ENCODE measurements at places on chromosomes 2 and 18.
A peak's percentile ranks its signal among the peaks of the same experiment; 100 is the strongest.

GRCh38 chr18:52340406-52341102, 557 bp downstream of the DCC start:
- no peak for DNase-seq

GRCh38 chr2:84880645-84881521, at the start of gene TRABD2A:
Gene TRABD2A, minus strand, starts transcription at chr2:84881084. Its CDS starts 45 bp downstream, at chr2:84881039.
- DNase-seq, result no peak

DNA sequence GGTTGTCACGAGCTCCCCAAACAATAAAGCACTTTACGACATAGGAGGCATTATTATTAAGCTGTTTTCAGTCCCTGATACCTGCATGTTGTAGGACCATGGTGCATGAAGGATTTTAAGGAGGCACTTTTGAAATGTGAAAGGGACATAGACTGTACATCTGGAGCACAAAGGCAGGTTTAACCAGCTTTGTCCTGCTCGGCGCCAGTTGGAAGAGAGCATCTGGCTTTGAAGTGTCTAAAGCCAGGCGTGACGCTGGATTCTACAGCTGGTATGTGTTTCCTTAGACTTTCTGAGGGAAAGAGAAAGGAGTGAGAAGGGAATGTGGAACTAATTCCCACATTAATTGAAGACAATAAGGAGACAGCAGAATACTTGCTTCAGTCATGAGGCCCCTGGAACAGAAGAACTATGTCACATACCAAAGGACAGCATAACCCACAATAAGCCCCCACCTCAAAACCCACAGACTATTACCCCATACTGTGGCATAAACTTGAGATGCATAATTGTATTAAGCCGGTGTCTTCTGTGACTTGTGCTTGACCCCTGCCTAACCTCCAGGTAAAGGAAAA, 381.0 kb upstream of the MEX3C start:
- no peak for DNase-seq

- DNase-seq, result no peak
These were observed 41.9 kb downstream of the HDHD2 start for GRCh38 chr18:47108373-47108772.

GRCh38 chr2:69744456-69744855, 2.5 kb downstream of the ANXA4 start:
- DNase-seq, result no peak

DNA sequence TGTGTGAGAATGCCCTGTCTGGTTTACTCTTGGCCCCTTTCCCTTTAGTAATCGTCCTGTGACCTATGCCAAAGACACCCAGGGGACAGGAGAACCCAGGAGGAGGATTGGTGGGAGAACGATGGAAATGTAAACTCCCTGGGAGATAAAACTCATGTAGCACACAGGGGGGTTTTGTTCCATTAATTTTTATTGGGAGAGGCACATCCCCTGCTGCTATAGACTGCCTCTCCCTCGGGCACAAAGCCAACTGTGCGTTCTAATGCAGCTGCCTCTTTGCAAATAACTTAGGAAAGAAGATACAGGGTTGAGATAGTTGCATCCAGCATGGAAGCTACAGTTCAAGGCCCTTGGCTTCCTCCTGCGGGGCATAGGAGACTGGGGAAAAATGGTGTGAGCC, 489.6 kb downstream of the SLC4A3 start:
- DNase-seq, result no peak

GRCh38 chr2:32514946-32515345, 112.9 kb upstream of the TTC27 start:
- DNase-seq, result no peak

DNA sequence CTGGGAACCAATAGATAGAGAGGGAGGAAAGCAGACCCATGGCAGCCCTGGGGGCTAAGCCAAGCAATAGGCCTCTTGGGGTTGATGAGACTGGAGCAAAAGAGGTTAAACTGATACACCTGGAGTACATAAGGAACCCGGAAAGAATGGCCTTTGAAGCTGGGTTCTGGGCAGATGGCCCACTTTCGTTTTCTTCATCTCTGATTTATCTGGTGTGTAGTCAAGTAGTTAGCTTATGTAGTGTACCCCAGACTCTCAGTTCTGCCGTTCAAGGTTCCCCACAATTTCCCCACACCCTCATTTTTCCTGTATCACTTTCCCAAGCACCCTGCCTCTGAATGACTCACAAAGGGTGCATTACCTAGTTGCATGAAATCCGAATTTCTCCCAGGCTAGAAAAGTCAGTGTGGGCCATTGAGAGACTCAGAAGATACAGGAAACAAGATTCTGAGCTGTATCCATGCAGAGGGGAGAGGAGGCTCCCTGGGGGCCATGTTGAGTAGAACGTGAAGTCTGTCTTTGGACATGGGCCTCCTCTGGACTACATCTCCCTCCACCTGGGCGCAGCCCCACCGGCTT, 235.0 kb downstream of the LOXHD1 start:
- DNase-seq, result no peak

DNA sequence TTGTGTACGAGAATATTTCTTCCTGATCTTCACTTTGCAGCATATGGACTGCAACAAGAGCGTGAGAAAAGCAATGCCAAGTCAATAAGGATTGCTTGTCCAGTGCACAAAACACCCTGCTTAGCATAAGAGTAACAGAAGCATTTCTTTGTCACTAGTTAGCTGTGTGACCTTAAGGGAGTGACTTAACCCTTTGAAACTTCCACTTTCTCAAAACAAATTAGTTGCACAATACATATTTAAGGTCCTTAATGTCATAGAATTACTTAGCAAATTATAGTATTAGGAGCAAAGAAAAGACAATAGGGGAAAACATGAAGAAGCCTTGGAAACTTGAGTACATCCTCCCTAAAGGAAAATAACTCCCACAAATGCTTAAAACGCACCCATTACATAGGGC, 230.1 kb downstream of the RNF152 start:
- DNase-seq, result no peak

- no peak for DNase-seq
These were observed 326.9 kb downstream of the FSIP2 start for GRCh38 chr2:186065491-186065890.

DNA sequence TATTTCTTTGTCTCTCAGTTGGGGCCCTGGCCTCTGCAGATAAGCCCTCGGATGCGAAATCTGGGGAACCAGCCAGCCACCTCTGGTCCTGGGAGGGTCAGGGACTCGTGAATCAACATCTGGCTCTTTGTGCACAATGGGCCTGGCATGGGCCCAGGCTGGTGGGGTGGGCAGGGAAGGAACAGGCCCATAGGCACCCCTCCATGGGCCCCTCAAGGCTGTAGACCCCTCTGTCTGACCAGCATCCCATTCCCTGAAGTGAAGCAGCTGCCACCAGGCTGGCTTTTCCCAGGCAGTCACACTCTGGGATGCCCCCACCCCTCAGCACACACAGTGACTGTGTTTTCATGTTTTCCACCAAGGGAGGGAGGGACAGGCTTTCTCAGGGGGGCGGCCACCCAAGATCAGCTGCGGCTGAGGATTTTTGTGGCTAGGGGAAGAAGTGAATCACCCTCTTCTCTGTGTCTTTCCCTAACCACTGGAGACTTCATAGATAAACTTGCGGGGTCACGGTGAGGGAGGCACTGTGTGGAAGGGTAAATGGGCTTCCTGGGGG, 166.0 kb downstream of the AGAP1 start:
- peak; percentile 76 for DNase-seq

DNA sequence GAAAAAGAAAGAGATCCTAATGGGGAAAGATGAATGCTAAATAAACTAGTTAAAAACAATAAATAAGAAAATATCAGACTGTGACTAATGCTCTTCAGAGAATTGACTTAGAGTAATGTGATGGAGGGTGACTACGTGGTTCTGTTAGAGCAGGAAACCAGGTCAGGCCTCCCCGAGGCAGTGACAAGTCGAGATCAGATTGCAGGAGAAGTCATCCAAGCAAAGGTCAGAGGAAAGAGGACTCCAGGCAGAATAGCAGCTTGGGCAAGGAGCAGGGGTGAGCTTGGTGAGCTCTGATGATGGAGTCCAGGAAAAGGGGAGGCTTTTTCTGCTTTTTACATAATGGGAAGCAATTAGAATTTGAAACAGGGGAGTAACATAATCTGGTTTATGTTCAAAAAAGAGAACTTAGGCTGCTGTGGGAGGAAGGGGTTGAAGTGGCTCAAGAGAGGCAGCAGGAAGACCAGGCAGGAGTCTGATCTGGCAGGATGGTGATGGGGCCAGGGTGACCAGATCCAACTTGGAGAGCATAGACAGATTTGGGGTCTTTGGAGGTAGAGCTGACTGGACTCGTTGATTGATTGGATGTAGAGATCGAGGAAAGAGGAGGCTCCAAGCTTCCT, 27.3 kb upstream of the ITGB6 start:
- peak; percentile 37 for DNase-seq

DNA sequence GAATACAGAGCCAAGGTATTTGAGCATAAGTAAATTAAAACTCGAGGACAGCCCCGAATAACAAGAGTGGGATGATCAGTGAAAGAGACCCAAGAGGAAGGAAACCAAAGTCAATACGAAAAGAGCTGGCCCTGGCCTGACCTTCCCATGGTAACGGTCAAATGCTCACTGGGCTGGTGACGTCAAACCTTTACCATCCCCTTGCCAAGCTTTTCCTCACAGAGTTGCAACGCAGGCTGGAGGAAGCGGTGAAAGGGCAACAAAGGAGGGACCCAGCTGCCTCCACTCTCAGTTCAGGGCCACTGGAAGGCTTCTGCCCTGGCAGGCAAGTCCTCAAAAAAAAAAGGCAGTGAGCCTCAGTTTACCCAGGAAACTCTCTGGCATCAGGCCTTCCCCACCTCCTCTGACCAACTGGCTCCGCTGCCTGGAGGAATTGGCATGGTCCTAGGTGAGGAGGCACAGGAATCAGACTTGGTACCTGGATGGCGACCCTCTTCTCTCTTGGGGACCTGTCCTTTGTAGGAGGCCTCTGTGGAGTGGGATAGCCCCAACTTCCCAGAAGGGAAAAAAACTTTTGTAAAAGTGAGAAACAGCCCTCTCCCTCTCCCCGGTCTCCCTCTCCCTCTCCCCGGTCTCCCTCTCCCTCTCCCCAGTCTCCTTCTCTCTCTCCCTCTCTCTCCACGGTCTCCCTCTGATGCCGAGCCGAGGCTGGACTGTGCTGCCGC, 212.4 kb downstream of the ANAPC1 start:
- DNase-seq, result peak; percentile 57

DNA sequence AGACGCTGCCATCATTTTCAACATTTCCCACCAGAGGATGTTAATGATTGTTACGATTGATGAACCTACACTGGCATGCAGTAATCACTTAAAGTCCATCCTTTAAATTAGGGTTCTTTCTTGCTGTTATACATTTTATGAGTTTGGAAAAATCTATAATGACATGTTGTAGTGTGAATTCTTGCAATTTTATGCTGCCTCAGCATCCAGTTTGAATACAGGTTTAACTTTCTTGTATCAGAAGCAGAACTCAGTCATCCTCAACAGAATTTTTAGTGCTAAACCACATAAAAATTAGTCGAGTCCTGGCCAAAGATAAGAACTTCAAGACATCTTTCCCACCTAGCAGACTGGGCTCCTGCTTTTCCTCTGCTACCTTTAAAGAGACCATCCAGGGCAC, 303.3 kb downstream of the NUP35 start:
- no peak for DNase-seq

GRCh38 chr2:1625281-1626001, 118.9 kb downstream of the PXDN start:
- DNase-seq, result no peak

GRCh38 chr2:96374211-96374951, 38.8 kb downstream of the NCAPH start:
- DNase-seq, result peak; percentile 57

DNA sequence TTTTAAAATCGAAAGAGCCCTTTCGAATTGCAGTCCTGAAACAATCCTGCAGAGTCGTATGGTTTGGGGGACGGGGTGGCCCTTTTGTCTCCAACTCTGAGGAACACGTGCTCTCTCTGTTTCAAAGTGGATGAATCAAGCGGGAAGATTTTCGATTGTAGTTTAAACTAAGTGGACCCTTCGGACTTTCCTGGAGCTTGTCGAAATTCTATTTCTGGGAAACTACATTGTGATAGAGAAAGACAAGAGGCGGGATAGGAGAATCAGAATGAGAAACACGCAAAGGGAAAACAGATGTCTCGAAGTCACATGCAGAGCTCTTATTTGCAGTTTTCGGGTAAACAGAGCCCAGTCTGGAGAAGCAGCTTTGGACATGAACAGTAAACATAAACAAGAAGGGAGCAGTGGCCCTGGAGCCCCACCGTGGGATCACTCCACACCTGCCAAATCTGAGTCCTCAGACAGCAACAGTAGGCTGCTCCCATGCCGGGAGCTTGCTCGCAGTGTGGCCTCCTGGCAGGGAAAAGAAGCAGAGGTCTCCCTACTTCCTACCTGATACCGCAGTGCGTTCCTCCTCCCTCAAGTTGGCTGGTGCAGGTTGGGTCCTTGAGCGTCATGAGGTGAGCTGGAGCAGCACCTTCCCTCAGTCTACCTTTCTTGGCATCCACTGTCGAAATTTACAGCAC, 202.4 kb downstream of the SLC4A3 start:
- no peak for DNase-seq

DNA sequence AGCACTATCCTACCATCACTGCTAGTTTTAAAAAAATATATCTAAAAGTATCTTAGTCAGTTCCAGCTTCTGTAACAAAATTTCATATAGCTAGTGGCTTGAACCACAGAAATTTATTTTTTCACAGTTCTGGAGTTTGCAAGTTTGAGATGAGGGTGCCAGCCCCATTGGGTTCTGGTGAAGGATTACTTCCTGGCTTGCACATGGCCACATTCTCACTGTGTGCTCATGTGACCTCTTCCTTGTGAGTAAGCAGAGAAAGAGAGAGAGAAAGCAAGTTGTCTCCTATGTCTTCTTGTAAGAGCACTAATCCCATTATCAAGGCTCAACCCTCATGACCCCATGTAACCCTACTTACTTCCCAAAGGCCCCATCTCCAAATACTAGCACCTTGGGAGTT, 158.9 kb downstream of the DOK6 start:
- DNase-seq, result no peak

DNA sequence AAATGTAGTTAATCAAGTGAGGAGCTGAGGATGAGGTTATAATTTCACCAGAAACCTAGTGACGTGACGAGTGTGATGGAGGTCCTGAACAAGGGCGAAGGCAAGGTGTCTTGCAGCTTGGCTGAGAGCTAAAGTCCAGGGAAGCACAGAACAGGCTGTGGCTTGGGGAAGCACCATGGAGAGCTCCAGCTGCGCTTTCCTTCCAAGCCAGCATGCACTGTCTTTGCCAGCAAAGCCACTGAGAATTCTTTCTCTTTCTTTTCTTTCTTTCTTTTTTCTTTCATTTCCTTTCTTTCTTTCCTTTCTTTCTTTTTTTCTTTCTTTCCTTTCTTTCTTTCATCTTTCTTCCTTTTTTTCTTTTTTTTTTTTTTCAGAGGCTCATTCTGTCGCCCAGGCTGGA, 239.3 kb downstream of the FBXO15 start:
- DNase-seq, result no peak

Measured in adrenal gland (tissue), 19 donors.